Cardiac muscle cell (in vitro differentiated cells and primary cell): ENCODE measurements at places on chromosomes 16 and 17. TPM values are rescaled to one million over a fixed set of nuclear protein-coding genes. Genes with fewer than 3 reads are reported as not detected.

Gene MYO1D
- 43.7 and 56.4 TPM in 2 replicates for total RNA-seq

- no peak for DNase-seq
These were observed 78.9 kb downstream of the DNAH3 start for GRCh38 chr16:21071741-21072140.

GRCh38 chr16:23290189-23291062 is 11.7 kb upstream of the SCNN1B start:
- no peak for DNase-seq

DNA sequence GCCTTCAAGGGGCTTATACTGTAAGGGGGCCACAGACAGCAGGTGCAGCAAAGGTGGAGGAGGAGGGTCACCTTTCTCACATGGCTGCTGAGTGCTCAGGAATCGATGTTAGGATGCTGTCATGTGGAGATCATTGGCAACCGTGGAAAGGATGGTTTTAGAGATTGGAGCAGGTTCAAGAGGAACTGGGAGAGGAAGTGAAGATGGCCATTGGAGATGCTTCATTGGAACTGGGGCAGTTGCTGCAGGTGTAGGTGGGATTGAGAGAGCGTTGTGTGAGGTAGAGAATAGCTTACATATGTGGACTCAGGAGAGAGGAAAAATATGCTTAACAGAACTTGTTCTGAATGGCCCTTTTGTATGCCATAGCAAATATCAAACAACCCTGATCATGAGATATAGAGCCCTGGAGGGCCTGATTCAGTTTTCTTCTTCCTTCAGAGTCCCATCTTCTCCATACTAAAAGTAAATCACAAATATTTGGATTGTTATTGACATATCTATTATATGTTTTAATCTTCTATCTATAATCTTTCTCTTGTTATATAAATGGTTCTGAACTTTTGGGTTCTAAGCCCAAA is 40.8 kb downstream of the LDHD start:
- DNase-seq: no peak

- no peak for DNase-seq
These were observed 8.7 kb downstream of the ENPP7 start for GRCh38 chr17:79739148-79740062.

DNA sequence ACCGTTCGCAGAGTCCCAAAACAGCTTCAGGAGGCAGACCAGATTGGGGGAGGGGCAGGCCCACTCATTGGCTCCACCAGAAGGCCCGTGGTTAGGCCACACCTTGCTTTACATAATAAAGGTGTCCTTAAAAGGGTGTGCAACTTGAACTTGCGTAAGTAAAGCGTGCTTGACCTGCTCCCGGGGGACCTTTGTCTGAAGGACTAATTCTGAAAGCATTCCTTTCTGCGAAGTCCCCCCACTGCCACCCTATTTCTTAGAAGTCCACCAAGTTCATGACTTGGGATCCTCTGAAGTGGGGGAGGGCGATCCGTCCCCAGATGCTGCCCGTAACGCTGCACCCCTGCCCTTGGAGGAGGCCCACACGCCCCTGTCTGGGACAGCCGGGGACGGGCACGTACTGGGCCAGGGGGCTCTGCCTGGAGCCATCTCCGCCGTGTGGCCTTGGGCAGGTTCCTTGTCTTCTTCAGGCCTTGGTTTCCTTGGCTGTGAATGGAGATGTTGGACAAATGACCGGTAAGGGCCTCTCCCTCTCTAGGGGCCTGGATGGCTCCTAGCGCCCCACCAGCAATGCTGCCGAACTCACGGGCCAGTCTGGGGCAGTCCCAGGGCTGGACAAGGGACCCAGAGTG is 823 bp upstream of the ZNF469 start:
- DNase-seq: peak; percentile 12

GRCh38 chr17:48617471-48618255 is 2.6 kb upstream of the HOXB8 start:
- DNase-seq: no peak

GRCh38 chr17:37225465-37225864 is 150.3 kb upstream of the C17orf78 start:
- DNase-seq: no peak

Gene GNGT2
- not detected in 2 replicates for total RNA-seq

- no peak for DNase-seq
These were observed 25.4 kb upstream of the ARL4D start for GRCh38 chr17:43373356-43373755.

Gene PYCARD
- 1.4 and 2.7 TPM in 2 replicates for total RNA-seq
